ENCODE measurements at places on chromosomes 3 and 15.

GRCh38 chr15:37221671-37222145 lies 121.4 kb upstream of the MEIS2 start:
- no peak for DNase-seq

DNA sequence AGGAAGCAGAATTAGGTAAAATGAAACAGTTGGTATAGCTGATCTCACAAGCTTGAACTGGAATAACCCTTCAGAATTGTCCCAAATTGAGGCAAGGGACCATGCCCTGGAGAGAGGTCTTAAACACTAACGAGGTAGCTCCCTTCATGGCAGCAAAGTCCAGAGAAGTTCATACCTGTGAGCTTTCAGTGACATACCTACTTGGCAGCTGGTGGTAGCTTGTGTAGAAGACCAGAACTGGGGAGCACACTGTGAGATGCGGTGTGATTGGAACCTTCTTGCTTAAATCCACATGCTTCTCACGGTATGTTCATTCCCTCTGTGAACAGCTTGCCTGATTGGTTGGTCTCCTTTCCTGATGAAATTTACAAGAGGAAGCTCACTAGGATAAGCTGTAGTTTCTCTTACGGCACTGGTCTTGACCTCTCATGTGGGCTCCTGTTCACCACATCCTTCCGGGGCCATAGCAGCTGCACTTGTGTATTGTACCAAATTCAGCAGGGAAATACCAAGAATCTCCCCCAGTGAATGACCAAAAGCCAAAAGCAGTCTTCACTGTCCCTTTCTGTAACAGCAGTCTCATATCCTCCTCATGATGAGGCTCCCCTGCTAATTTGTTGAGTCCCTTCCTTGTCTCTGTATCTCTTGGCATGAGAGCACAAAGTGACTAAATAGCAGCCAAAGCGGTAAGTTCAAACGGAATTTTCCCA lies 483.7 kb upstream of the FRG2C start:
- no peak for DNase-seq

- no peak for DNase-seq
Measured at GRCh38 chr3:8319935-8320634, 181.5 kb upstream of the LMCD1 start.

- no peak for DNase-seq
Measured at GRCh38 chr3:111870620-111871019, 11.6 kb downstream of the PHLDB2 start.
